ENCODE measurements at places on chromosomes 1 and 21.
A peak's percentile ranks its signal among the peaks of the same experiment; 100 is the strongest.

- no peak for DNase-seq
These were observed 129.0 kb downstream of the TGFB2 start for GRCh38 chr1:218474128-218474527.

DNA sequence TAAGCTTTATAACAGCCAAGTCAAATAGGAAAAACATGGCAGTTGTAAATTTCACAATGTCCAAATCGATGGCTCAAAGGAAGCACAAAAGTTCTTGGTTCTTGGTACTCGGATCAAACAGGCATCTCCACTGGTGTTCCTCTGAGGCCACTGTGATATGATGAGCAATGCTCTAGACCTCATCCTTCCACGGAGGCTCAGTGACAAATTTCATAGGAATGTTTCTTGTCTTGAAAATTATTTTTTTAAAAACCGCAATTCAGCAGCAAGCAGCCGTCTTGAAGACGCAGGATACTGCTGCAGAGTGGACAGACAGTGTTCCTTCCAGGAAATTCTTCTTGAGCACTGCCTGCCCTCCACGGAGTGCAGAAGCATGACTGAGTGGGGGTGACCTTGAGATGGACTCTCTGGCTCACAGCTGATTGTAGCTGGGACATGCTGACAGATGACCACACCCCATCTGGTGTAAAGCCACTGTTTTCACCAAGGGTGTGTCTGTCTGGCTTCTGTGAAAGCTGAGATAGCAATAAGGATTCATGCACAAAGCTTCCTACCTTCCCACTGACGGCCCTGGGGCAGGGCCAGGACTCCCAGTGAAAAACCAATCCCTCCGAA is 61.9 kb downstream of the TIAM1 start:
- DNase-seq: no peak

- peak; percentile 47 for DNase-seq
These were observed 543 bp downstream of the ABCB10 start for GRCh38 chr1:229557913-229558414.

GRCh38 chr1:211632808-211633523 is 42.5 kb downstream of the NEK2 start:
- DNase-seq: peak; percentile 59

GRCh38 chr1:38565020-38565491 is 294.5 kb downstream of the RRAGC start:
- no peak for DNase-seq

Measured in left hindlimb (tissue), 1 donor.